Muscle of back (tissue), 13 donors: ENCODE measurements at places on chromosomes 6 and 20.

DNA sequence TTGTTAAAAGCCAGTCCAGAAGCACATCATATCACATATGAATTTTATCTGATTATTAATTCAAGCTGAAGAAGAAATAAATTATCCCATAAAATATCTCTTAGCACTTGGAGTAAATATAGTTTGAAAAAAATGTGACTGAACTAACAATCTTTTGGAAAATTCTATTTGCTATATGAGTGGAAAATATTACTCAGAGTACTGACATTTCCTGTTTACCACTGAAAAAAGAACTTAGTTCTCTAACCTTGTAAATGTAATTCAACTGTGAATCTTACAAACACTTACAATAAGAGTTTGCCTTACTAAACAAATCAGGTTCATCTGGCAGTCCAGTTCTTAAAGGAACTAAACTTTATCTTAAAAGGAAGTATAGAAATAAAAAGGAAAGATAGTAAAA, 44.2 kb downstream of the MOXD1 start:
- peak; percentile 21 for DNase-seq

GRCh38 chr6:13189710-13190109, 138.6 kb downstream of the TBC1D7 start:
- no peak for DNase-seq

- no peak for DNase-seq
Measured at GRCh38 chr6:88964509-88964908, 1.1 kb upstream of the RNGTT start.

GRCh38 chr6:28807682-28808280, 116.0 kb downstream of the TRIM27 start:
- peak; percentile 28 for DNase-seq

- no peak for DNase-seq
Measured at GRCh38 chr6:157453131-157453530, 72.1 kb downstream of the ZDHHC14 start.

DNA sequence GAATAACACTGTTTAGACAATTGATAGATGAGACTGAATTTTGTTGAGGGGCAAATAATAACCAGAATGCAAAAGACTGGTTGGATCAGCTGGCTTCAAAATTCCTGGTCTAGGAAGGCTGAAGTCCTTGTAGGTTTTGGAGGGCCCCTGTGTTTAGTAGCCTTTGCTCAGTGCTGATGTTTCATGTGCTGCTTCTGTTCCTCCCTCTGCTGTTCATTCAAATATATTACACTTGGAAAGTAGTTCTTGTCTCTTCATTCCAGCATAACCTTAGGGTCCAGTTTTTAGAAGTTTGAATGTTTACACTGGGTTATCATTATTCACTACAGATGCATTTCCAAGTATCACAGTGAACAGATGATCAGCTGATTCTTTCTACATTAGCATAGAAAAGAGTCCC, 72.5 kb downstream of the FLRT3 start:
- no peak for DNase-seq

GRCh38 chr6:54029187-54029586, 82.1 kb upstream of the MLIP start:
- no peak for DNase-seq

- DNase-seq = no peak
Measured at GRCh38 chr20:19112828-19113227, 99.6 kb upstream of the SLC24A3 start.

- no peak for DNase-seq
Measured at GRCh38 chr20:11738852-11739251, 178.8 kb upstream of the BTBD3 start.

DNA sequence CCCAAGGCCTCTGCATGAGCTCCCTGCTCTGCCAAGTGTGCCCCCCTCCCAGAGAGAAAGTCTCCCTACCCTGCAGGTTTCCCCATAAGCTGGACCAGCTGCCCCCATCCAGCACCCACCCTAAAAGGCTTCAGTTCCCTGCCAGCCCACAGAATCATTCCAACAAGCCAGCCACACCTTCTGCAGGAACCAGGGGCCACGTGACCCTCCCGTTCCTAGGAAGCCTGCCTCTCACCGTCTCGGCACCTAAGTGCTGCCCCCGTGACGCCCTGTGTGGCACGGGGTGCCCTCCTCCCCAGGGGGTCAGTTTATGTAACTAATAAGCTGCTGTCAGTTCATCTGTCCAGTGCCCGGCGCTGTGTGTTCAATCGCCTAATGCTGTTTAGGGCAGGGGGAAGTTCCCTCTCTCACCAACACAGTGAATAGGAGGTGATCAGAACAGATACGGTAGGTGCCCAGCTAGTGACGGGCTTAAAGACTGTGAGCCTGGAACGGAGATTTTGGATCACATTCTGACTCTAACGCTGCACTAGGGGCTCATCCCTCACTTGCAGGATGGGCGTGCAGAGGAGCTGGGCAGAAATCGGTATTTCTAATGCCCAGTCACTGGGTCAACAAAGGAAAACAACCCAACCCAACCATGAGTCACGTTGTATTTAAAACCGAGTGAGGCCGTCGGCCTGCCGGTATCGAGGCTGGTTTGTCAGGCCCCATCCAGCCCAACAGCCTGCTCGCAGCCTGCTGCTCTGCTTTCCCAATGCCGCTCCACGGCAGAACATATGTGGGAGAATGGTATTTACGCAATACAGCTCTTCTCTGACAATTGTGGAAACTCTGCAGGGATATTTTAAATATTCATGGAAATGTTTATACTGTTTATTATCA, 56.0 kb downstream of the RAMACL start:
- no peak for DNase-seq

DNA sequence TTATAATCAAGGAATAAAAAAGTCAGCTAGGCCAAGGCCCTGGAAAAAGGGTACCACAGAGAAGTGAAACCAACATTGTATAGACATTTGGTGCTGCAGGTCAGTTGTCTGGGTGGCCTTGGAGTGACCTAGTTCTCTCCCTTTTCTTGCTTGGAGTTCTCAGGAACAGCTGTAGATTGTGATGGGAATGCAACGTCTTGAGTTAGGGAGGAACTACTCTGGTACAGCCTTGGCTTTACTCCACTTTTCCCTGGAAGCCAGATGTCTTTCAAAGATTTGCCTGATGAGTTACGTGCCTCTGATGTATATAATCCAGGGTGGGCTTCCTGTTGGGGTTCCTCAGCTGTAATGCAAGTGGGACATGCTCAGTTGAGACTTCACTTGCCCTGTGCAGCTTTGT, 694.7 kb downstream of the HTR1B start:
- no peak for DNase-seq

DNA sequence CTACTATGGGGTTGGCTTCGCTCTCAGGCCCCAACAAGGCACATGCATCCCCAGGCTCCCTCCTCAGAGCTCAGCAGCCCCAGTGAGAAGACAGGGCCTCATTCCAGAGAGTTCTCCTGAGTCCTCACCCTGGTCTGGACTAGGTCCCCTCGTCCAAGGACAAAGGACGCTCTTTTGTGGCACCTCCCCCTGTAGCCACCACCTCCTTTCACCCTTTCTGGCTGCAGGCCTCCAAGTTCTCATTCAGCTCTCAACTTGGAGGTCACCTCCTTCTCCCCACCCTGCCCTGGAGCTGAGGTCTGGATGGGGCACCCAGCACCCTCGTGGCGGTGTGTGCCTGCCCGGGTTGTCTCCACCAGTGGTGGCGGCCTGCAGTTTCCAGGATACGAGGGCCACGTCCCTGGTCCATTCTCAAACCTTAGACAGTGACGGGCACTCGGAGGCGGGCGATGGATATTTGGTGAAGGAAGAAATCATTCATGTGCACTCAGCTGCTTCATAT, 2.5 kb downstream of the UNC93A start:
- no peak for DNase-seq

GRCh38 chr6:143601504-143601903, 76.3 kb upstream of the PHACTR2 start:
- no peak for DNase-seq

DNA sequence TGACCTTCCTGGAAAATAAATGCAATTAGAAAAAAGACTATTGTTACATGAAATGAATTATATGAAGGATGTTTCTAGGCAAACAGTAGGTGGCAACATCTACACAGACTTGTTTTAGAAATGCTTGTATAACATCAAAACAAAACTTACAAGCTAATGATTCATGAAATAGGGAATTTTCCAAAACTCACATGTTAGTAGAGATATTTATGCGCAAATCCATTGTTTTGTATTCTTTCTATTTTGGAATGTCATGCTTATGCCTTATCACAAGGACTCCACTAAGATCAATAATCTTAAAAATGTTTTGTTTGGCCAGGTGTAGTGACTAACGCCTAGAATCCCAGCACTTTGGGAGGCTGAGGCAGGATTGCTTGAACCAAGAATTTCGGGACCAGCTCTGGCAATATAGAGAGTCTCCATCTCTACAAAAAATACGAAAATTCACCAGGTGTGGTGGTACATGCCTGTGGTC, 32.3 kb upstream of the LGSN start:
- DNase-seq = no peak

GRCh38 chr20:41373251-41373783, 6.7 kb upstream of the EMILIN3 start:
- no peak for DNase-seq

DNA sequence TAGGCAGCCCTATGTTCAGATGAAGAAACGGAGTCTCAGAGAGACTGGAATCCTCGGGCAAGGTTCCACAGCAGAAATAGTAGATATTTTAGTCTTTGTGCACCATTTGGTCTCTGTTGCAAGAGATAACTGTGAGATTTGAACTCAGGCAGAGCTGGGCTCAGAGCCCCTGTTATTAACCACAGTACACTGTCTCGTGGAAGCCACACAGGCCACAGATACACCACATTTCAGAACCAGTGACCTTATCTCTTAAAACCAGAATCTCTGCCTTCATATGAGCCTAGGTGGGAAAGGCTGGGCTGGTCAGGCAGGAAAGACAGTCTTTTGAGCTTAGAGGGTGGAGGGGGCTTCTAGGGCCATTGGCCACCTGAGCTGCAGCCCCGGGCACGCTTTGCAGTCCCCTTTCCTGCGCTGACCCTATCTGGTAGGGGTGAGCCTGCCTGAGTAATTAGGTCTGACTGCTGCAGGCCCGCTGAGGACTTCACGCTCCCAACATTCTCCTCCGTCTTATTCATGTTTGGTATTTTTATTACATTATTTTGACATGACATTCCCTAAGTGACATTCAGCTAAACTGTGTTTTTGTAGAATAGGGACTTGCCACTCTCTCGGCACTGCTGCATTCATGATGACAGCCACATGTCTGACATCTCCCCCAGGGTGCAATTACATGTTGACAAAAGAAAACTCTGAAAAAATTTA, 71.1 kb downstream of the KCNB1 start:
- no peak for DNase-seq

DNA sequence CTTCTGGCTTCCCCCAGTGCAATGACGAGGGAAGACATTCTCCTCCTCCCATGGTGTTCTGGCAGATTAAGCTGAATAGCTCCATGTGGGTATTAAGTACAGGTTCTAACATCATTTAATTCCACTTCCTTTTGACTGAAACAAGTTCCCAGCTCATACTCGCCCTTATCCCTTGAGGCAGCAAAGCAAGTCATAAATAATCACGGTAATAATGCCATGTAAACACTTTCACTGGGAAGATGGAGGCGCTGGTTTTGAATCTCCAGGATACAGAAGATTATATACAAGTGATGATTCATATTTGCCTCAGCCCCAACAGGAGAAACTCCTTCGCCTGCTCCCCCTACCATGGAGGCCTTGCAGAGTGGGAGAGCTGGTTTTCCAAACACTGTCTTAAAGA, 141.3 kb downstream of the PXDC1 start:
- peak; percentile 26 for DNase-seq

- DNase-seq = no peak
Measured at GRCh38 chr6:17015144-17015543, 86.7 kb upstream of the STMND1 start.

GRCh38 chr20:9139106-9139833, 70.4 kb downstream of the PLCB4 start:
- DNase-seq = no peak

- DNase-seq = peak; percentile 33
Measured at GRCh38 chr6:155530219-155530834, 74.7 kb upstream of the NOX3 start.

DNA sequence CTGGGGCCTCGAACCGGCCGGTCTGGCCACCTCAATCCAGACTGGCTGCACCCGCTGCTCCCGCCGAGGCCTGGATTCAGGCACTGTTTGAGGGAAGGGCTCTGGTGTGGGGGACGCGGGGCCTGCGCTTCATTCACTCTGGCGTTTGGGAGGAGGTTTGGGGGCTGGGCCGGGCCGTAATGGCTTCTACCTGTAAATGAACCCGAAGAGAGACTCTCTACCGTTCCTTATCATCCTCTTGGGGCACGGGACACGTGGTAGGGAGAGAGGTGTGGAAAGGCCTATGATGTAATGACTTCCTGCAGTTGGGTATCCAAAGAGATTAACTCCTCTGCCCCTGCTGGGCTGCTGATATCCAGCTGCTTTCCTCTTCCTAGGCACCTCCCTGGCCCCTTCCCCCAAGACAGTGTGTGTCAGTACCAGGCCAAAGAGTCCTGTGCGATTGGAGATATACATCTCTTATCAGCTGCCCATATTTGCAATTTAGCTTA, 1.8 kb downstream of the FOXO3 start:
- DNase-seq = no peak

- DNase-seq = no peak
Measured at GRCh38 chr6:167420858-167421766, 96.2 kb downstream of the TTLL2 start.

GRCh38 chr6:75290136-75290945, 5.7 kb upstream of the TMEM30A start:
- DNase-seq = no peak

GRCh38 chr20:39075731-39076130, 113.6 kb downstream of the DHX35 start:
- DNase-seq = no peak

GRCh38 chr20:25259788-25260254, 11.9 kb downstream of the PYGB start:
- DNase-seq = no peak

DNA sequence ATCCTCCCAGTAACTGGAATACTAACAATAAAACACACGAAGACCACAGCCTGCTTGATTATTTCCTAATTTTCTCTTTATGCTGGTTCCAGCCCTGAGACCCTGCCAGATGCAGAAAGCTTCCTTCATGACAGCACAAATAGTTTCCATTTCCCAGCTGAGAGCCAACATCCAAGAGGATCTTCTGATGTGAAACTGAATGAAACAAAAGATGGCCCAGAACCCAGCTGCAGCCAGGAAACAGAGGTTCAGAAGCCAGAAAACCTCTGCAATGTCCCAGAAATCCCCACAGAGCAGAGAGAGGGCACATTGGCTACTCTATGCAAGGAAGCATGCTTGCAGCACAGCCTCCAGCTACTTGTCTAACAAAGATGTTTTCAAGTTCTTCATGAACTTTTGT, 61.8 kb upstream of the PLEKHG1 start:
- DNase-seq = peak; percentile 92

GRCh38 chr20:57040924-57041323, 225.5 kb downstream of the BMP7 start:
- peak; percentile 35 for DNase-seq
